ENCODE measurements at places on chromosomes 2 and 18. TPM values are rescaled to one million over a fixed set of nuclear protein-coding genes. Genes with fewer than 3 reads are reported as not detected.

The GRB14 gene
- 0.25 TPM for total RNA-seq

The ST6GAL2 gene
- total RNA-seq = not detected

The CFAP65 gene
- total RNA-seq = not detected

The CRYGD gene
- total RNA-seq = not detected

The MYL12B gene
- 803 TPM for total RNA-seq

The ZAP70 gene
- total RNA-seq = not detected

The PTH2R gene
- total RNA-seq = not detected

DNA sequence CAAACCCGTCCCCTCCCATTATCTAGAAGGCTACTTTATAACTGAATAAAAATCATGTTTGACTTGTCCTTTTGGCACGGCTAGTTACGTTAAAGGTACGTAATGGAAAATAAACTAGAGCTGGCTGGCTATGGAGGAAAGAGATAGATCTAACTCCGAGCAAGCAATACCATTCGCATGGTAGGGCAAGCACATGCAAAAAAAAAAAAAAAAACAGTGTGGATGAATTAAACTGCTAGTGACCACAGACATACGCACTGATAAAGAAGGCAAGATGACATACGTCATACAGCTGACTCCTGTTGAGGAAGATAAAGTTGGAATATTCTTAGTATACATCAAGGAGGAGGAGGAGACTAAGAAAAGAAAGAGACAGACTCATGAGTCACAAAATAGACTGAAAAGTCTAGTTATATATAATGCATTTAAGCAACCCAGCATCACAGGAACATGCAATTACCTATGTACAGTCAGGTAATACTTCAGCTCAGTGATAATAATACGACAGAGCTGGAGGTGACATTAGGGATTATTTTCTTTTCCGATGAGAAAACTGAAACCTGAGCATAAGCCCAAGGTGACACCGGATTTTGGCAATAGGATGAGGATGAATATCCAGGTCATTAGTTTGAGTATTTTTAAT is 37.9 kb upstream of the NARS1 start:
- no peak for DNase-seq

GRCh38 chr2:20568501-20569463 is 82.1 kb downstream of the HS1BP3 start:
- DNase-seq = no peak

- no peak for DNase-seq
Observed at GRCh38 chr2:195687320-195688086, 30.5 kb downstream of the SLC39A10 start.

- DNase-seq = no peak
Observed at GRCh38 chr2:189982780-189983394, 79.6 kb downstream of the MSTN start.

DNA sequence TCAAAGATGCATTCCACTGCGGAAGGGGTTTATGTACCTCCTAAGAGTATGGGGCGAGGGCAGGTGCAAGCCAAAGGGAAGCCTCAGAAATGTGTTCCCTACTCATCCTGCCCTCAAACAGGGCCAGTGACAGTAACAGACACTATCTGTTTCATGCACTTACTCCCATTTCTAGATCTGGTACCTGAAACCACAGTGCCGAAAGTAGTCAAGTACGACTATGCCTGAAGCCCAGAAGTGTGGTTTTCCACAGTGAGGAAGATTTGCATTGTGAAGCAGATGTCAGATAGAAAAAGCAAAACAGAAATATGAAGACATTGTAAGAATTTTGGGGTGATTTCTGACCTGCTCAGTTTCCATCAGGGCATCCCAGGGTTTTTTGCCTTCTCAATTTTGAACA is 748.7 kb downstream of the RNF144A start:
- DNase-seq = no peak

DNA sequence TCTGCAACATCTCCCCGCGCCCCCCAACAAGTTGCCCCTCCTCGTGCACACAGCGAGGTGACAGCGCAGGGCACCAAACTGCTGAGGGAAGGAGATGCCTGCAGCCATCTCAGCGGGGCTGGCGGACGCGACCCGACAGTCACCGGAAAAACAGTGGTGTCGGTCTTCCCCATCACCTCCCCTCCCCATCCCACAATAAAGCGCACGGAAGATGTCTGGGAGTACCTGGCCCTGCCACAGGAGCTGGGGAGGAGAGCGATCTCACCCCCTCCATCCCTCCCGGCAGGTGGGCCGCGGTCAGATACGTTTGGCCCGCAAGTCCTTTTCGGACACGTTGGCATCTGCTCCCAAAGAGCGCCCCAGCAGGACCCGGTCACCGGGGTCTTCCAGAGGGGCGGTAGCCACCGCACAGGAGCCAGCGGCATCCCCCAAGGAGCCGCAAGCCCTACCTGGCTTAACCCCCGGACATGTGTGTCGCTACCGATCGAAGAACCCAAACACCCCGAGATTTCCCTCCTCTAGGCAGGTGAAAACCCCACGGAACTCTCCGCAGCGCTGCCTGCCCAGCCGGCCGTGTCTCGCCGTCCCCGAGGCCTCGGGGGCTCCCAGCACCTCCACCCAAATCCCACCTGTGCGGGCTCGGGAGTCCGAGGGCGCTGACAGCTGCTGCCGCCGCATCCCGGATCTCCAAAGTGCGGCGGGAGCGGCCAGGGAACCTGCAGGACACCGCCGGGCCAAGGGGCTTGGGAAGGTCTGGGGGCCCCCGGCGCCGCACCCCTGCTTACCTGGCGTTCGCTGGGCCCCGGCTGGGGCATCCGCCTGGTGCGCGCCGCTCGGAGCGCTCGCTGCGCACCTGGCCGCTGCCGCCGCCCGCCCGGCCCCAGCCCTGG is 657 bp downstream of the ATP8B1 start:
- DNase-seq = no peak

Measured in G401 (cell line).